GM23248 (cell line): ENCODE measurements at places on chromosomes 12 and 14. TPM values are rescaled to one million over a fixed set of nuclear protein-coding genes. Genes with fewer than 3 reads are reported as not detected.

Gene RASSF3
- 4.9 and 12.0 TPM in 2 replicates for total RNA-seq

GRCh38 chr14:24818058-24818822 lies 184.2 kb upstream of the GZMB start:
- no peaks in the 10 kb centered on the region for H3K27me3 ChIP-seq
- no peak overlapping the region for H3K4me3 ChIP-seq
- H3K27ac ChIP-seq = no peak overlapping the region
- 0 out of 2 replicates have a peak, but pooled peaks cover 7% of the 10 kb centered on the region for H3K4me1 ChIP-seq
- no peaks in the 10 kb centered on the region for H3K36me3 ChIP-seq

Gene ZNF10
- 5.9 and 15.2 TPM in 2 replicates for total RNA-seq

Gene CELA1
- not detected in 2 replicates for total RNA-seq

GRCh38 chr12:130655010-130655409 lies 61.1 kb downstream of the RIMBP2 start:
- no peak for DNase-seq
- no peak overlapping the region for H3K4me3 ChIP-seq
- H3K27me3 ChIP-seq = no peaks in the 10 kb centered on the region

Gene PITPNM2
- total RNA-seq = 2.0 and 2.1 TPM in 2 replicates

Gene SELPLG
- total RNA-seq = 4.4 and 6.1 TPM in 2 replicates

- H3K27ac ChIP-seq = no peak overlapping the region
- no peaks in the 10 kb centered on the region for H3K27me3 ChIP-seq
- DNase-seq = no peak
- peaks cover 9% of the 10 kb centered on the region for H3K4me1 ChIP-seq
Measured at GRCh38 chr14:20440882-20441281, 4.9 kb upstream of the KLHL33 start.

DNA sequence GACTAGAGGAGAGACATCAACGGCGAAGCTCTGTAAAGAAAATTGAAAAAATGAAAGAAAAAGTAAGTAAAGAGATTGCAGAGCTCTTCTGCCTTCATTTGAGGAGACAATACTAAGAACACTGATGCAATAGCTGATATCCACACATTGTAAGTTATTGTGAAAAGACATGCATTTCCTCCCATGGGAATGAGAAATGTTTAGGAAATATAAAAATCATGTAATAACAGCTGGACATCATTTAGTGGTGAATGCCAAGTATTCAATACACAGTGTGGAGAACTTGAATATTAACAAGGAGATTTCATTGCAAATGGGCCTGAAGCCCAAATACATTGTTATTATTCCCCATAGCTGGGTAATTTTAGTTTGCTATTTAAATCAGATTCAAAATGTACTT lies 179.2 kb downstream of the KICS2 start:
- H3K4me1 ChIP-seq = peaks cover 46% of the 10 kb centered on the region
- no peaks in the 10 kb centered on the region for H3K27me3 ChIP-seq
- peak; percentile 73 for DNase-seq
- peaks cover 27% of the 10 kb centered on the region; the same call in 1 of the 2 replicates for H3K36me3 ChIP-seq

Gene RAP1B
- total RNA-seq = 275 and 290 TPM in 2 replicates

Gene PTCSC3
- not detected in 2 replicates for total RNA-seq

DNA sequence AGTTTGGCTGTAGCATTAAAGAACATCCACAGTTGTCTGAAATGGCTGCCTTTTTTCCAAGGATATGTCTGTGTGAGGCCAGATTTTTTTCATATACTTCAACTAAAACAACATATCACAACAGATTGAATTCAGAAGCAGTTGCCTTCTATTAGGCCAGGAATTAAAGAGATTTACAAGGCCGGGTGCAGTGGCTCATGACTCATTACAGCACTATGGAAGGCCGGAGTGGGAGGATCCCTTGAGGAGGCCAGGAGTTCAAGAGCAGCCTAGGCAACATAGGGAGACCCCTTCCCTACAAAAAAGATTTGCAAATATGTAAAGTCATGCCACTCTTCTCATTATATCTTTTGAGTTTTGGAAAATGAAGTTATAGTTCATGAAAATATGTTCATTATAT lies 108.6 kb downstream of the KTN1 start:
- peaks cover 15% of the 10 kb centered on the region for H3K36me3 ChIP-seq
- H3K27me3 ChIP-seq = no peaks in the 10 kb centered on the region
- no peak for DNase-seq

DNA sequence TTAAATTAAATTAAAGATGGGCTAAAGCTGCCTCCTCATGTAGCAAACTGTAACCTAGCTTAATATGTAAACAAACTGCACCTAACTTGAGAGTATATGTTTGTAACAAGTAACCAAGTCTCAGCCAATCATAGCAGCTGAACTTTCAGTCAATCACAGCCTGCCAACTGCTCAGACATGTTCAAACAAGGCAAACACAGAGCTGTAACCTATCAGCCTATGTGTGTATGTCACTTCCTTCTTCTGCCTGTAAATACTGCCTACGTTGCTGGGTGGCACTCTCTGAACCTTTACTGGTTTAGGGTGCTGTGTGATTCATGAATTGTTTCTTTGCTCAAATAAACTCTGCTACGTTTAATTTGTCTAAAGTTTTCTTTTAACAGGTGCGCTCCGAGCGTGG lies 2.9 kb downstream of the SERPINA6 start:
- peaks cover 12% of the 10 kb centered on the region for H3K4me1 ChIP-seq
- no peak for DNase-seq
- H3K36me3 ChIP-seq = no peaks in the 10 kb centered on the region

Gene TAS2R30
- total RNA-seq = 0.13 and 0.32 TPM in 2 replicates

GRCh38 chr14:62099091-62099490 lies 336.9 kb downstream of the SNAPC1 start:
- H3K4me1 ChIP-seq = no peaks in the 10 kb centered on the region
- H3K4me3 ChIP-seq = no peak overlapping the region
- DNase-seq = no peak
- no peaks in the 10 kb centered on the region for H3K27me3 ChIP-seq
- no peak overlapping the region for H3K27ac ChIP-seq

Gene CNTN1
- total RNA-seq = 0.32 and 0.51 TPM in 2 replicates

- H3K36me3 ChIP-seq = no peaks in the 10 kb centered on the region
- H3K4me1 ChIP-seq = peaks cover 39% of the 10 kb centered on the region
- no peaks in the 10 kb centered on the region for H3K27me3 ChIP-seq
- peak; percentile 27 for DNase-seq
- H3K4me3 ChIP-seq = peak overlapping the region; percentile 31; the same call in 1 of the 2 replicates
- H3K27ac ChIP-seq = peak overlapping the region; percentile 21; the same call in 1 of the 2 replicates
Measured at GRCh38 chr12:47393403-47393790, 312.4 kb downstream of the RPAP3 start.

- no peak for DNase-seq
- no peaks in the 10 kb centered on the region for H3K36me3 ChIP-seq
- no peak overlapping the region for H3K27ac ChIP-seq
- H3K4me3 ChIP-seq = no peak overlapping the region
- H3K27me3 ChIP-seq = no peaks in the 10 kb centered on the region
Measured at GRCh38 chr12:3040663-3041544, 36.3 kb upstream of the TSPAN9 start.

Gene PRIMA1
- total RNA-seq = 0.43 TPM in 1 of 2 replicates, not detected in the other

DNA sequence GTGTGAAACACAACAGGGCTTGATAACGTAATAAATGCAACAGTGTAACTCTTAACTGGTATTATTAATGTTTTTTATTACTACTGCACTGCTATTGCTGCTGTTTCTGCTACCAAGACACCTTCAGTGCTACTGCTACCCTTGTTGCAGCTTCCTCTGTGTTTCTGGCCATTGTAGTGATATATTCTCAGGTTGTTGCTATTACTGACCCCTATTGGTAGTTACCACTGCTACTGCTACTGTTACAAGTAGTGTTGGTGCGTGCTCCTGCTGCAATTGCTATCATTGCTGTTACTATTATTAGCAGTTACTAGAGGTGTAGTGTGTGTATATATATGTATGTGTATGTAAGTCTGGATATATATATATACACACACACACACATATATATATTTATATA lies 87.2 kb upstream of the PTPRB start:
- no peak overlapping the region for H3K27ac ChIP-seq

Gene MGAT4C
- total RNA-seq = not detected in 2 replicates

Gene GARIN6
- not detected in 2 replicates for total RNA-seq

DNA sequence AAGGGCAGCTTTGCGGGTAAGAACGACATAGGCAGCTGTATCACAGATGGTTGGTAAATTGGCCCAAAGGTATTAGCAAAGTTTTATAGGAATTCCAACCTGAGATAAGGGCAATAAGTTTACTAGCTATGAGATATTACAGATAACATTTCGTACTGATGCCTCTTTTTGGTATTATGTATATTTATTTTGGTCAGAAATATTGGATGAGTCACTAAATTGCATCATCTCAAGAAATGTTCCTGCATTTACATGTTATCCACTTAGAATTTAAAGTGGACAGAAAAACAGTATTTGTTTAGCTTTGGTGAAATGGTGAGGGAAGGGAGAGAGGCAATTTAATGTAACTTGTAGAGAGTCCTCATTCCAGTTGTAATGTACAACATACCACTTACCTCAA lies 65.1 kb upstream of the PZP start:
- peaks cover 17% of the 10 kb centered on the region; the same call in 1 of the 2 replicates for H3K27me3 ChIP-seq
- H3K4me3 ChIP-seq = no peak overlapping the region
- H3K36me3 ChIP-seq = no peaks in the 10 kb centered on the region
- H3K4me1 ChIP-seq = peaks cover 6% of the 10 kb centered on the region
- peak; percentile 38 for DNase-seq
- no peak overlapping the region for H3K27ac ChIP-seq

GRCh38 chr12:21130998-21131397 lies at the start of gene SLCO1B1:
Gene SLCO1B1 (plus strand): TSS chr12:21131194. CDS start chr12:21141575, 10,381 bp downstream.
- DNase-seq = no peak
- no peaks in the 10 kb centered on the region for H3K4me1 ChIP-seq
- no peak within 1 kb of the TSS for H3K4me3 ChIP-seq
- H3K27ac ChIP-seq = no peak within 1 kb of the TSS

Gene TMEM30B
- total RNA-seq = 1.3 and 1.7 TPM in 2 replicates

DNA sequence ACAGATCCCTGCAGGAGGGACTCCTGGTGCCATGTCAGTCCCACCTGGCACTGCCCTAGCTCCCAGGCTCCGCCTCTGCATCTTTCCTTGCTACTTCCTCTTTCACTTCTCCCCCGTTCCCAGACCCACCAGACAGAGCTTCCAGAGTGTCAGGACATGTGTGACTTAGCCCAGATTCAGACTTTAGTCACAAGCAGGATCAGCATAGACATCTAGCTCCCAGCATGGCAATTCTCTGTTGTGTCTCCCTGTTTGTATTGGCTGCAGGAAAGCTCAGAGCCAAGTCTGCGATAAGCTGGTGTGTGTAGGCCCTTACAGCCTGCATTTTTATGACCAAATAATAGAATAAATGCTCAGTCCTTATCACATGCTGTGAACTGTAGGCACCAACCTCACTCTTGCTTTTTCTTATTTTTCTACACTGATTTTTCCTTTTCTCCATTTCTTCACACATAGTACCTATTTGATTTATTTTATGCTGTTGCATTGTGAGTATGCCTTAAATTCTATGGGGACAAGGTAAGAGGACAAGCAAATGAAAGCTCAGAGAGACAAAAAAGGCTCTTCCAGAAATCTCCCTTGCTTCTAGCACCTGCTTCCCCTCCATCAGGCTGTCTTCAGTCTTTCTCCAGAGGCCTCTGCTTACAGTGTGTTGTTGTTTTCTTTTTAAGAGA lies 5.9 kb downstream of the DHRS2 start:
- H3K4me3 ChIP-seq = no peak overlapping the region
- no peak overlapping the region for H3K27ac ChIP-seq
- no peaks in the 10 kb centered on the region for H3K36me3 ChIP-seq
- no peak for DNase-seq
- H3K4me1 ChIP-seq = no peaks in the 10 kb centered on the region

- no peak overlapping the region for H3K4me3 ChIP-seq
- H3K4me1 ChIP-seq = no peaks in the 10 kb centered on the region; the same call in 1 of the 2 replicates
- H3K36me3 ChIP-seq = no peaks in the 10 kb centered on the region
Measured at GRCh38 chr12:52432559-52433207, 1.5 kb downstream of the KRT75 start.

Gene COQ6
- 21.4 and 48.0 TPM in 2 replicates for total RNA-seq

DNA sequence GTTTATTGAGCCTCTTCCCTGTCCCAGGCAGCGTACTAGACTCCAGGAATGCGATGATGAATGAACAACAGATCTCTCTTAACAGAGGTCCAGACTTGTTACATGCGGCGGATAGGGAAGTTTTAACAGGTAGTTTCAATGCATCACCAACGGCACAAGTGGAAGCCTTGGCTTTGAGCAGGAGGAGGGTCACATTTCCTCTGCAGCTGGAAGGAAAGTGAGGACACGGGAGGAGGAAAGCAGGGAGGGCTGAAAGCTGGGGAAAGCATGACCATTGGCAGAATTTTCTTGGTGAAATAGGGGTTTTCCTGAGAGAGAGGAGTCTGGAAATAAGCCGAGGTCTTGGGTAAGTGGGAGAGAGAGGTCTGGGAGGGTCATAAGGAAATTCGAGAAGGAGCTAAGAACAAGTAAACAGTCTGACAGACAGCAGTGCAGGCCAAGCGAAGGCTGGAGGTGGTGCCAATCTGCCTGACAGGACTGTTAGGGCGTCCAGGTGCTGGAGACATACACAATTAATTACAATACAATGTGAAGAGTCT lies 15.4 kb downstream of the BHLHE41 start:
- H3K4me3 ChIP-seq = no peak overlapping the region
- H3K27ac ChIP-seq = no peak overlapping the region
- peaks cover 4% of the 10 kb centered on the region; the same call in 1 of the 2 replicates for H3K4me1 ChIP-seq
- H3K36me3 ChIP-seq = no peaks in the 10 kb centered on the region

- DNase-seq = no peak
- no peaks in the 10 kb centered on the region for H3K36me3 ChIP-seq
- no peak overlapping the region for H3K4me3 ChIP-seq
- H3K27ac ChIP-seq = no peak overlapping the region
- H3K4me1 ChIP-seq = peaks cover 10% of the 10 kb centered on the region
Measured at GRCh38 chr12:611721-612120, 51.5 kb downstream of the NINJ2 start.

Gene LIN7A
- total RNA-seq = 1.0 and 1.5 TPM in 2 replicates

GRCh38 chr12:51951843-51952722 lies 584 bp downstream of the ACVR1B start:
- H3K4me1 ChIP-seq = peaks cover 52% of the 10 kb centered on the region
- peak overlapping the region; percentile 96 for H3K4me3 ChIP-seq
- H3K27me3 ChIP-seq = no peaks in the 10 kb centered on the region
- H3K36me3 ChIP-seq = no peaks in the 10 kb centered on the region

Gene EFS
- 8.6 and 17.3 TPM in 2 replicates for total RNA-seq

- H3K4me1 ChIP-seq = peaks cover 11% of the 10 kb centered on the region
- H3K36me3 ChIP-seq = no peaks in the 10 kb centered on the region
- no peak overlapping the region for H3K27ac ChIP-seq
- peak; percentile 15 for DNase-seq
- no peak overlapping the region for H3K4me3 ChIP-seq
Measured at GRCh38 chr12:99916555-99916954, 68.2 kb downstream of the ANKS1B start.
